Activated CD4-positive, alpha-beta T cell treated with anti-CD3 and anti-CD28 coated beads for 48 hours (primary cell): ENCODE measurements at places on chromosomes 2 and 18.

- no peak for DNase-seq
These were observed 9.0 kb upstream of the SFXN5 start for GRCh38 chr2:73080321-73081131.

DNA sequence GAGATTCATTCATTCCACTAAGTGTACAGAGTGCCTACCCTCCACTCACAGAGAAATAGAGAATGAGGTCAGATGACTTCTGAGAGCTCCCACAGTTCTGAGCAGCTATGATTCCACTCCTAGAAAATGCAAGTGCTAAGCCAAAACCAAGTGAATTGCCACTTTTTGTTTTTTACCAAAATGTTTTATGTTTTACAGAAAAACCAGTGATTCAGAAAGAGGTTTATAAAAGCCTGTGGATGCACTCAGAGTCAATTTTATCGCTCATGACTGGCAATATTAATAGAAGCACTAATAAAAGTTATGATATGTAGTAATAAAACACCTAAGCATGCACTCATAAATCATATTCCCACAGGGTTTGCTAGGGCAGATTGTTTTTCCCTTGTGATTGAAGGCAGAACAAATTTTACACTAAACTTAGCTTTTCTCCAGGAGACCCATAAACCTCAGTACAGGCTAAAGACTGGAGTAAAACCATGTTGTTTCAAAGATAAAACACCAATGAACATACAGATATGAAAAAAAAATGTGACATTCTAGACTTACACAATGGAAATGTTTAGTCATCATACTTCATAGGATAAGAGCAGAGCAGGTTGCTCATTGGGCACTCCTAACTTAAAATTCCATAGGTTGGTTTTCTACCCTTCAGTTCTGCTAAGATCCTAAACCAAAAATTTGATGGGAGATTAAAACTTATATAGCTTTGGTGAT, 67.5 kb downstream of the PDK1 start:
- no peak for DNase-seq

GRCh38 chr2:144015036-144015435, 504.9 kb downstream of the ZEB2 start:
- DNase-seq, result no peak

- peak; percentile 36 for DNase-seq
These were observed 133.7 kb downstream of the COMMD1 start for GRCh38 chr2:62038975-62039771.

DNA sequence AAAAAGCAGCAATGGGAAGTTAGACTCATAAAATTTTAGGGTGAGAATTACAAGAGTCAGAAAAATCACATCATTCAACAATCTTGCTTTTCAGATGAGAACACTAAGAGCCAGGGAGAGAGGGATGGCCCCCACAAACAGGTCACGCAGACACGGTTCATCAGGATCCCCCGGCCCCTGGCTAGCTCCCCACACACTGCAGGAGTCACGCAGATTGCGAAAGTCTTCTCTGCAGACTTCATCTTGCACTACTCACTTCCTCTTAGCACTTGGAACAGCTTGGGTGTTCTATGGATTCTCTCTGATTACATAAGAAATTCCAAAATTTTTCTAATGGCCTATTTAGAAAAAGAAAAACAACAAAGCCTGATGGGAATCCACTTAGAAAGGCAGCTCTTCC, 21.6 kb upstream of the SULT1C2 start:
- no peak for DNase-seq

- DNase-seq, result no peak
These were observed 60.2 kb downstream of the DPP4 start for GRCh38 chr2:162013514-162014475.

GRCh38 chr2:103656558-103656957, 894.7 kb downstream of the TMEM182 start:
- DNase-seq, result no peak

- peak; percentile 55 for DNase-seq
These were observed 52.0 kb downstream of the ARL4C start for GRCh38 chr2:234444893-234445292.

- DNase-seq, result no peak
These were observed 74.1 kb downstream of the LTBP1 start for GRCh38 chr2:33020883-33021282.

DNA sequence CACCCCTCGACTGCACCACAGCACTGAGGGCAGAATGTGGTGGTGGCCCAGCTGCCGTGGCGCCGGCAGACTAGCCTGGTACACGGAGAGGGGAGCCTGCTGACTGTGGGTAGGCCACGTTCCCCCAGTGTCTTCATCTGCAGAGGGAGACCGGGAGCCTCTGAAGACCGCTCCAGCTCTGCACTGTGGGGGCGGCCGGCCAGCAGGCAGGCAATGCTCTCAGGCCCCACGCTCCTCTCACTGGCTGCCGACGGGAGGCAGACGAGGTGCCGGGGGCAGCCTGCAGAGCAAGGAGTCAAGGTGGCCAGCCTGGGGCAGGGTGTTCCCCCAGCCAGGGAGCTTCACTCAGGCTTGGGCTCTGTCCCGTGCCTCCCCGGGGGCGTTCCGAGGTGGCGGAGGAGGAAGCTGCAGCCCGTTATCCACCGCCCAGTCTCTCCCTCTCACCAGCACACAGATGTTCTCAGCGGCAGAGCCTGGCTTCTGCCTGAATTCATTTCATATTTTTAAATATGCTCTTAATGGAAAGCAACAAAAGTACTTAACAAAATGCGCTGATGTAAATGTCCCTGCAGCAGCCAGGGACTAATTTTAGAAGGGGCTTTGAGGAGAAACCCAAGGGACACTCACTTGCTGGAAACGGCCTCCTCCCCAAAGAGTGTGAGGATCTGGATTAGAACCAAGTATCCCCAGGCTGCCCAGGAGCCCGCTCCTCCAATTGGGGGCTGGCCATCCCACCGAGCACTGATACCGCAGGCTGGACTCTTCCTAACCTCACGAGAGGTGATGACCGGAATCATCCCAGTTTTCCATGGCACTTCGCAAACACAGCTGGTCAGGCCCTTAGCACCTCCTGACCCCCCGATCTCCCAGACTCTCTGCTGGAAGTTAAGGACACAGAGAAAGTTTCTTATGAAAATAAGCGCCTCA, 87.8 kb downstream of the HDAC4 start:
- no peak for DNase-seq

GRCh38 chr2:66805016-66805865, 370.3 kb downstream of the MEIS1 start:
- no peak for DNase-seq

GRCh38 chr18:7021994-7022840, 95.4 kb downstream of the LAMA1 start:
- DNase-seq, result peak; percentile 11

- no peak for DNase-seq
These were observed 141.4 kb downstream of the BCL2 start for GRCh38 chr18:63177919-63178821.

DNA sequence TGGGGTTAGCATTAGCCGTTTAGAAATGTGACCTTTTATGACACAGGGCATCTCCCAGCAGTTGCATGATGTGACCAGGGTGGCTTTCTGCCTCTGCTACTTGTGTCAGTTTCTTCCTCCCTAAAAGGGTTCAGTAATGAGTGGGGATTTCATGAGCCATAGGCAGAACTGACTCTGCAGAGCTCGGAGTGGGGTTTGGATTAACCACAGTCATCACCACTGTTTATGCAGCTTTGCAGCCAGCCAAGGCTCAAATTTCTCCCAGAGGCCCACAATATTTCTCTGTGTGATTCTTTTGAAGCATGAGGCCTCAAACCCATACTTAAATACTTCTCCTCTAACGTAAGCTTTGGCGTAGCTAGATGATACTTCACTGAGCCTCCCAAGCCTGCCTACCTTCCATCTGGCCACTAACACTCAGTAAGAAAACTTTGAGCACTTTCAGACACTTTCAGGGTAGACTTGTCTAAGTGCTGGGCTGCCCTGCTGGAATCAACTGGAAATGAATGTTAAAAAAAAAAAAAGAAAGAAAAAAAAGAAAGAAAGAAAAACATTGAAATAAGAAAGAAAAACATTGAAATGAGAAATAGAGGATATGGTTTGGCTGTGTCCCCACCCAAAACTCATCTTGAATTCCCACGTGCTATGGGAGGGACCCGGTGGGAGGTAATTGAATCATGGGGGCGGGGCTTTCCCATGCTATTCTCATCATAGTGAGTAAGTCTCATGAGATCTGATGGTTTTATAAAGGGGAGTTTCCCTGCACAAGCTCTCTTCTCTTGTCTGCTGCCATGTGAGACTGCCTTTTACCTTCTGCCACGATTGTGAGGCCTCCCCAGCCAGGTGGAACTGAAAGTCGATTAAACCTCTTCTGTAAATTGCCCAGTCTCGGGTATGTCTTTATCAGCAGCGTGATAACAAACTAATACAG, 11.5 kb upstream of the LAPTM4A start:
- peak; percentile 42 for DNase-seq

DNA sequence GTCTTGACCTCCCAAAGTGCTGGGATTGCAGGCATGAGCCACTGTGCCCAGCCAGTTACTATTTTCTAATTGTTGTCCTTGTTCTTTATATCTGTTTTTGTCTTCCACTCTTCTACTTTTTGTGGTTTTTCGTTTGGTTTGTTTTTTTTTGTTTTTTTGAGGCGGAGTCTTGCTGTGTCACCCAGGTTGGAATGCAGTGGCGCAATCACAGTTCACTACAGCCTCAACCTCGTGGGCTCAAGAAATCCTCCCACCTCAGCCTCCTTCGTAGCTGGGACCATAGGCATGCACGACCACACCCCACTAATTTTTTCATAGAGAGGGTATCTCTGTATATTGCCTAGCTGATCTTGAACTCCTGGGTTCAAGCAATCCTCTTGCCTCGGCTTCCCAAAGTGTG, 100.7 kb downstream of the EHBP1 start:
- DNase-seq, result no peak

DNA sequence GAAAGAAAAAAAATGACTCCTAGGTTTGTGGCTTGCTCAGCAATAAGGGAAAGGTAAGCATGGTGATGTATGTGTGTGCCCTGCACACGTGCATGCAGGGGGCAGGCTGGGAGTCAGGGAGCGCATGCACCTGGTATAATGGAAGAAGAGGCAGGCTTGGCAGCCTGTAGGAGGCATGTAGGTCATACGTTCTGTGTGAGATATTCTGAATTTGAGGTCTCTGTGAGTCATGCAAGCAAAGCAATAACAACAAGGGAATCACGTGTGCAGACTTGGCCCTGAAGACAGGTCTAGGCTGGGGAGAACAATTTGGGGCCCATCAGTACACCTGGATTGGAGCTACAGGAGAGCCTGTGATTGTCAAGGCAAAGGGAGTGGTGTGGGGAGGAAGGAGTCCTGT, 94.5 kb upstream of the TTC39C start:
- DNase-seq, result no peak

- no peak for DNase-seq
These were observed 95.7 kb downstream of the MAIP1 start for GRCh38 chr2:200050921-200051610.

GRCh38 chr2:196131384-196131937, 39.9 kb downstream of the STK17B start:
- peak; percentile 80 for DNase-seq

- no peak for DNase-seq
These were observed 178.8 kb downstream of the ICOS start for GRCh38 chr2:204115137-204116056.

GRCh38 chr2:185255566-185255965, 483.0 kb upstream of the FSIP2 start:
- no peak for DNase-seq

- no peak for DNase-seq
These were observed 70.3 kb upstream of the ZSWIM2 start for GRCh38 chr2:186919296-186919695.

GRCh38 chr2:217449444-217449843, 553.4 kb downstream of the TNS1 start:
- no peak for DNase-seq

GRCh38 chr2:96486696-96487095, 18.5 kb downstream of the NEURL3 start:
- DNase-seq, result no peak

DNA sequence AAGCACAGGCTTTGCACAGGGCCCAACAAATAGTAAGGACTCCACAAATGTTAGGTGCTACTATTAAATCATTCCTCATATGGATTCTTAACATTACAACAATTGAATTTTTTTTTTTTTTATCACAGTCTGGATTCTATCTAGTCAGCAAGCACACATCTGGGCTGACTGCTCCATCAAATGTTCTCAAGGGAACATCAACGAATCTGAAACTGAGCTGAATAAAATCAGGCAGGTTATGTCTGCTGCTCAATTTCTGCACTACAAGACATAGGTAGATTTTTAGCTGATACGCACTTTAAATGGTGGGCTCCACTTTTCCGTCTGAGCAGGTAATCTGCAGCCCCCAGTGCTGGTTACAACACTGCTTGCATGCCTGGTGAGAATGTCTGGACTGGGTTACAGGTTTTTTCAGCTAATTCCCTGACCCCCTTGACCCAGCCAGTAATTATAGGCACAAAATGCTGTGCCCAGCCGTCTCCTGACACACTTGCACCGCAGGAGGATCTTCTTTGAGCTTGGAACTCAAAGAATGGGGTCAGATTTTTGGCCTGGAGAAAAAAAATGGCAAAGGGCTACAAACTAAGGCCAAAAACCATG, 44.6 kb downstream of the ADD2 start:
- no peak for DNase-seq

GRCh38 chr2:157304811-157305722, 20.6 kb downstream of the ERMN start:
- DNase-seq, result no peak

DNA sequence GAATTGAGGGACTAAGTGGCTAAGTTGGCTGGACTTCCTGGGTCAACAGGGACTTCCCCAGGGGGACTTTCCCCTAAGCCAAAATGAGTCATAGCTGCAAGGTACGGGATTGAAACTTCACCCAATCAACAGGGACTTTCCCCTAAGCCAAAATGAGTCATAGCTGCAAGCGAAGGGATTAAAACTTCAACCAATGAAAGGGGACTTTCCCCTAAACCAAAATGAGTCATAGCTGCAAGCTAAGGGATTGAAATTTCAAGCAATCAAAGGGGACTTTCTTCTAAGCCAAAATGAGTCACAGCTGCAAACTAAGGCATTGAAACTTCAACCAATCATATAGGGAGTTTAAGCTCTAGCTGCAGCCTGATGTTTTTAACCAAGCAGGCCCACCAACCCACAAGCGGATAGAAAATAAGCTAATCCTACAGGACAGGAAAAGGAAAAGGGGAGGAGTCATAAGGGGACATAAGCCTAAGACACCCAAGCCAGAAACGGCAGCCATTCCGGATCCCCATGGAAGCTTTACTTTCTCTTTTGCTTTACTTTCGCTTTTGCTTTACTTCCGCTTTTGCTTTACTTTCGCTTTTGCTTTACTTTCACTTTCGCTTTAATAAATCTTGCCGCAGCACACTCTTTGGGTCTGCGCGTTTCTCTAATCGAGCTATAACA, 1375.4 kb upstream of the CELF4 start:
- peak; percentile 53 for DNase-seq

- no peak for DNase-seq
These were observed 30.1 kb downstream of the EFR3B start for GRCh38 chr2:25071966-25072365.
